ENCODE measurements at places on chromosomes 12 and 14.
A peak's percentile ranks its signal among the peaks of the same experiment; 100 is the strongest.

- peak; percentile 58 for DNase-seq
Measured at GRCh38 chr12:50282721-50283228, 545 bp downstream of the LIMA1 start.

- DNase-seq = no peak
Measured at GRCh38 chr12:56374726-56375597, 12.3 kb upstream of the APOF start.

- no peak for DNase-seq
Measured at GRCh38 chr12:46177025-46177424, 91.8 kb downstream of the SLC38A1 start.

- DNase-seq = peak; percentile 77
Measured at GRCh38 chr12:27999970-28000369, 27.4 kb upstream of the PTHLH start.

- peak; percentile 30 for DNase-seq
Measured at GRCh38 chr12:106436164-106436563, 78.6 kb downstream of the POLR3B start.

GRCh38 chr14:65361920-65362319 lies 50.6 kb upstream of the FUT8 start:
- DNase-seq = peak; percentile 89

Measured in iris pigment epithelial cell (primary cell).